ENCODE measurements at places on chromosomes 1 and 21. TPM values are rescaled to one million over a fixed set of nuclear protein-coding genes. Genes with fewer than 3 reads are reported as not detected.

The HSD3B2 gene
- not detected for total RNA-seq

The HOOK1 gene
- 11.1 TPM for total RNA-seq

The C8A gene
- total RNA-seq: not detected

The MROH9 gene
- not detected for total RNA-seq

The MDM4 gene
- total RNA-seq: 118 TPM

- peaks cover 7% of the 10 kb centered on the region for H3K4me1 ChIP-seq
- peaks cover 32% of the 10 kb centered on the region for H3K36me3 ChIP-seq
- no peak overlapping the region for H3K4me3 ChIP-seq
- no peaks in the 10 kb centered on the region for H3K27me3 ChIP-seq
- H3K27ac ChIP-seq: no peak overlapping the region
- DNase-seq: no peak
Observed at GRCh38 chr1:211305044-211305443, 21.6 kb upstream of the TRAF5 start.

DNA sequence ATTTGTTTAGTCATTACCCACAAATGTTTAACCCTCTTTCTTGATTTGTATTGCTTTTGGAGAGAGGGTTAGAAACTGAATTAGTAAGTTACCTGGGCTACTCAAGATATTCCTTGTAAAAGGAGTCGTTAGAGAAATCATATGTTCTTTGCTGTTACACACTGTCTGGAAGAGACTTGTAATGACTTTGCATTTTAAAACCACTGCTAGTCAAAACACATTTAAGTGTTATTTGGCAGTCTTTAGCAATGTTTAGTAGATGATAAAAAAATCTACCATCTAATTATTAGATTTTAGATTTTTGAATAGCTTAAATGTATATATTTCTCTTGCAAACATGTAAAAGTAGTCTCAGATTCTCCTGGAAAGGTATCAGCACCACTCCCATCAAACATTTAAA lies 6.6 kb downstream of the OSBPL9 start:
- H3K27me3 ChIP-seq: no peaks in the 10 kb centered on the region
- H3K4me1 ChIP-seq: peaks cover 11% of the 10 kb centered on the region
- H3K27ac ChIP-seq: no peak overlapping the region
- H3K4me3 ChIP-seq: no peak overlapping the region

- H3K4me3 ChIP-seq: no peak overlapping the region
- H3K36me3 ChIP-seq: peaks cover 6% of the 10 kb centered on the region
- DNase-seq: no peak
- H3K4me1 ChIP-seq: no peaks in the 10 kb centered on the region
Observed at GRCh38 chr1:246128494-246129069, 378.5 kb downstream of the SMYD3 start.

DNA sequence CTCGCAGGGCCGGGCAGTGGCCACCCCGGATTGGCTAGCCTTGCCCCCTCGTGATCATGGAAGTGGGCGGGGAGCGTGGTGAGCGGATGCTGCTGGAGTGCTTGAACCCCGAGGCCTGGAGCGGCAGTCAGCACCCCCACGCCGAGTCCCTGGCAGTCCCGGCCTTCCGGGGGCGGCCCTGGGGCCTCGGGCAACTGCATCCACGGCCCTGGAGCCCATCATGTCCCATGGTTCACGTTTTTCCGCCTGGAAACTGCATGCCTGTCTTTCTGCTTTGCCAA lies 45.6 kb downstream of the CDC7 start:
- no peak for DNase-seq
- H3K4me1 ChIP-seq: peaks cover 40% of the 10 kb centered on the region
- no peak overlapping the region for H3K4me3 ChIP-seq
- H3K27me3 ChIP-seq: peaks cover 10% of the 10 kb centered on the region
- H3K27ac ChIP-seq: no peak overlapping the region
- peaks cover 15% of the 10 kb centered on the region for H3K36me3 ChIP-seq

DNA sequence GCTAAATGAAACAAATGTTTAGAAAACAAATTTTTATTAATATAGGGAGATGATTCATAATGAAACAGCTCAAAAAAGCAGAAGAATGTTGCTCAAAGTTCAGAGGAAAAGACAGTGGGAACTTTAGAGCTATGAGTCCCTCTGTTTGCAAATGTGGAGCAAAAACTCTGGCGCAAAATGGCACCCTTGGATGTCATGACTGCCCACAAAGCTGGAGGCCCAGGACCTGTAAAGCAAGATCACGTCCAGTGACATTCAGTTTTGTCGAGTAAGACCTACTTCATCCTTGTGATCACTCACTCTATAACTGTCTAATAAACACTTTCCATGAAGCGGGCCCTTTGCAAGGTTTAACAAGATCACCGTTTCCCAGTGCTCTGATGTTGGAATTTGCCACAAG lies 9.1 kb upstream of the EXO1 start:
- H3K4me3 ChIP-seq: no peak overlapping the region
- peaks cover 16% of the 10 kb centered on the region for H3K27me3 ChIP-seq
- H3K27ac ChIP-seq: no peak overlapping the region
